ENCODE measurements at places on chromosomes 7 and 10.

GRCh38 chr7:135600226-135600625 is 42.5 kb downstream of the NUP205 start:
- DNase-seq, result no peak

GRCh38 chr7:77315182-77315591 is 101.0 kb downstream of the GSAP start:
- DNase-seq, result no peak

DNA sequence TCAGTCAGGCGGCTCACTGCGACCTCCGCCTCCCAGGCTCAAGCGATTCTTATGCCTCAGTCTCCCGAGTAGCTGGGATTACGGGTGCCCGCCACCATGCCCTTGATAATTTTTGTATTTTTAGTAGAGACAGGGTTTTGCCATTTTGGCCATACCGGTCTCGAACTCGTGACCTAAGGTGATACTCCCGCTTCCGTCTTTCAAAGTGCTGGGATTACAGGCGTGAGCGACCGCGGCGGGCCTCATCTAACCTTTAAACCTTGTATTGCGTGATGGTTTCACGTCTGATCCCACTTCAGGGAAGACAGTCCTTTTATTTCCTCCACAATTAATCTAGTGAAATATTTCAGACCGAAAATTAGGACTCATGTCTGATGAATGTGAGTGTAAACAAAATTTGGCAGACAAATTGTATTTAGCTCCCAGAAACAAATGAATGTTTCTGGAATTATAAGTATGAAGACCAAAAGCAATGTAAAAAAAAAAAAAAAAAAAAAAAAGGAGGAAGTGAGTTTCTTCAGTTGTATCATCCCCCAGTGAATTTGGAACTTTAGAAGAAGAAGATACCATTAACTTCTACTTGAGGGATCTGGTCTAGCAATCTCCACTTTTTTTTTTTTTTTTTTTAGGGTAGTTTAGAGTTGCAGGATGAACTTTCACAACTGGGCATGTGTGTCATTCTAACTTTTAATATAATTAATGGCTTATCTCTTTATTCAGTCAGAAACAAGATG is 1.6 kb downstream of the NUP42 start:
- DNase-seq, result no peak

- no peak for DNase-seq
Observed at GRCh38 chr10:100470367-100470766, 7.6 kb downstream of the WNT8B start.

DNA sequence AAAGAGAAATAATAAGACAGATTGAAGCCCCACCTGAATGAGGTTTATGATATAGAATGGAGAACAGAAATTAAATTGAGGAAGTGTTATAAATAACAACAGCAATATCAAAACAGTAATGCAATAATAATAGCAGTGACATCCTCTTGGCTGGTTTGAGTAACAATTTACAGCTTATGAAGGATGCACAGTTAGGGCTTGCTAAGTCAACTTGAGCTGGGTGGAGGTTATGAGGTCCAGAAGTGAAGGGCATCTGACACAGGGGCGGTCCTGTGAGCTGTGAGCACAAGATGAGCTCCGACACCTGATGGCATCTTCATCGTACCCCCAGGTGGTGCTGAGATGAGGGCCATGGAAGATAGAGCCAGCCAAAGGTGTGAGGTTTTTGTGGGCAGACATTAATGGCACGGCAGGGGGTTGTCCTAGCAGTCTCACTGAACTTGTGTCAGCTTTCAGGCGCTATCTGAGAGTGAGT is 30.5 kb downstream of the ARHGAP22 start:
- no peak for DNase-seq

Data from inflammatory macrophage treated with lipopolysaccharide for 1 hour (primary cell).